ENCODE measurements at places on chromosomes 12 and 14.

DNA sequence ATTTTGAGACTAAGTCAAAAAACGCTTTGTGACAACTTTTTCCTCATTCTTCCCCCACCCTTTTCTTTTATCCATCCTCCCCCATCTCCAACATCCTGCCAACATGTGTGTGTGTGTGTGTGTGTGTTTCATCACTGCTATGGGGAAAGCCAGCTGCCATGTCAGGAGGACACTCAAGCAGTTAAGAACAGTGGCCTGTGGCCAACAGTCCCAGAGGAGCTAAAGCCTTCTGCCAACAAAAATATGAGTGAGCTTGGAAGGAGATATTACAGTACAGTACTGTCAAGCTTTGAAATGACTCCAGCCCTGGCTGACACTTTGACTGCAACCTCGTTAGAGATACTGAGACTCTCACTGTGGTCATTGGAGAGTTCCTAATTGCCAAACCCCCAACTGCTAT is 5.0 kb upstream of the CSRP2 start:
- DNase-seq = no peak

DNA sequence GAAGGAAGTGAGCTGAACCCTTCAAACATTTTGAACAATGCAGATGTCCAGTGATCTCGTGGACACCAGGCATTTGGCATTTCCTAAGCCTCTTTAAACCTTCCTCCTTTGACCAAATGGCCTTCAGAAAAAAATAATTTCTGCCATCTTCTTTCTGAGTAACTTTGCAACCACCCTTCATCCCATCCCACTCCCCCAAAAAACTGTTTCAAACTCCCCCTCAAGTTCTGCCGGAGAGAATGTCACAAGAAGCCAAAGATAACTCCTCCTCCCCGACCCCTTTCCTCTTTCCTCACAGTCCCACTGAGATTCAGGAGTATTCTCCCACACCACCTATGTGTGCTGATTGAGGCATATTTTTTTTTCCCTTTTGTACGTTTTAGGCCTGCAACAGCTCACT is 1.7 kb downstream of the KSR2 start:
- DNase-seq = no peak

DNA sequence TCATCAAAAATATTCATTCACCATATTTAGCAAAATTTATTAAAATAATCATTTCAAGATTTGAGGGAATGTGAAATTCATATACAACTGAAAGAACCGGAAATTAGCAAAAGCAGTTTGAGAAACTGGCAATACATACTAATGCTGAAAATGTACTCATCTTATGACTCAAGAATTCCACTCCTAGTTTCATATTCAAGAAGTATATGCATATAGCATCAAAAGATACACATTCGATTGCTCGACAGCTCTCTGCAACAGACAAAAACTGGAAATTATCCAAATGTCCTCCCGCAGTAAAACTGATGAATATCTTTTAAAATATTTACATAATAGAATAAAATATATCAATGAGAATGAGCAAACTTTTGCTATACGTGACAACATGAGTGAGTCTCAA is 189.2 kb upstream of the MGAT4C start:
- no peak for DNase-seq

DNA sequence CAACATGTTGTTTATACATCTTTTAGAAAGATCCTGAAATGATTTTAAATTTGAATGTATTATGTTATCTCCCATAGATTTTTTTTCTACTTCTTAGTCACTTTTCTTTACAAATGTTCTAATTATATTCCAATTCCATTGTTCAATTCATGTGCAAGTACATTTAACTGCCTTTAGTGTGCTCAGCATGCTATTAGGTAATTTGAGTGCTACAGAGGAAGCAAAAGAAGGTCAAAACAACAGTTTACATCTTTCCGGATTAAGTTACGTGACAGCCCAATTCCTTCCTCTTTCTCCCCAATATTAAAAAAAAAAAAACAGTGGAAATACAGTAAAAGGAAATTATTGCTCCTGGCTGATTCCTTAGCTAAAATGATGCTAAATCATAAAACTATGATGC is 98.3 kb downstream of the RTN1 start:
- no peak for DNase-seq

- no peak for DNase-seq
These were observed 39.1 kb downstream of the NT5DC3 start for GRCh38 chr12:103801709-103802585.

- no peak for DNase-seq
These were observed 202.1 kb upstream of the PDZRN4 start for GRCh38 chr12:40986001-40986400.
